ENCODE measurements at places on chromosomes 5 and 9.

DNA sequence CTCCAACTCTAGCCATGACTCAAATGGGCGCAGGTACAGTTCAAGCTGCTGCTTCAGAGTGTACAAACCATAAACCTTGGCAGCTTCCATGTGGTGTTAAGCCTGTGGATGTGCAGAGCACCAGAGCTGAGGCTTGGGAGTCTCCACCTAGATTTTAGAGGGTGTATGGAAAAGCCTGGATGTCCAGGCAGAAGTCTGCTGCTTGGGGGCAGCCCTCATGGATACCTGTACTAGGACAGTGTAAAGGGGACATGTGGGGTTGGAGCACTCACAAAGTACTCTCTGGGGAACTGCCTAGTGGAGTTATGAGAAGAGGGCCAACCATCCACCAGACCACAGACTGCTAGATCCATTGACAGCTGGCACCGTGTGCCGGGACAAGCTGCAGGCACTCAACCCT lies 273.5 kb upstream of the ST8SIA4 start:
- DNase-seq: no peak

- no peak for DNase-seq
Observed at GRCh38 chr5:136605638-136606037, 240.3 kb upstream of the TRPC7 start.

- DNase-seq: no peak
Observed at GRCh38 chr5:17482790-17483189, 15.2 kb upstream of the TAF11L2 start.

DNA sequence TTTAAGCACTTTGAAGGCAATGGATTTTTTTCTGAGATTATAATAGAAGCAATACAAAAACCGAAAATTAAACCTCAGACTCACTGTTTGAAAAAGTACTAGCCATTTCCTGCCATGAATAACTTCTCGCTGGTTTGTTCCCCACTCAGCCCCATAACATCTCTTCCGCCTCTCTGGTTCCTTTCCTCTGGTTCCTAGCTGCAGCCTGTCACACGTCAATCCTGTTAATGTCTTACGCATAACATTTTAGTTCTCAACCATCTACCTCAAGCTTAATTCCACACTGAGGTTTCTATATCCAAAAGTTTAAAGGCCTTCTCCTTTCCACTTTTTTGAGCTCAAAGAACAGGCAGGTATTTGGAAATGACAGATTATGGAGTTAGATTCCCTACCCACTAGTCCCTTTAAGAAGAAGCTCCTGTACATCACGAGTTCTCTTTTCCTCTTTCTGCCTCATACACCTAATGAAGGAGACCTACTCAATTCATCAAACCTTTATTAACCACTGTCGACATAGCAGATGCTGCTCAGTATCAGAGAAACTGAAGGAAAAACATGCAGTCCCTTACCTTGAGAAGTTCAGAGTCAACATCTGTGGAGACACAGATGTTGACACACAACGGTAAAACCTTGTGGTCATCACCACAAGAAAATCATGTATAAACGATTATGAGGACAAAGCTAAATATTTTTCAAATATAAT lies 243.0 kb upstream of the PTGER4 start:
- no peak for DNase-seq

DNA sequence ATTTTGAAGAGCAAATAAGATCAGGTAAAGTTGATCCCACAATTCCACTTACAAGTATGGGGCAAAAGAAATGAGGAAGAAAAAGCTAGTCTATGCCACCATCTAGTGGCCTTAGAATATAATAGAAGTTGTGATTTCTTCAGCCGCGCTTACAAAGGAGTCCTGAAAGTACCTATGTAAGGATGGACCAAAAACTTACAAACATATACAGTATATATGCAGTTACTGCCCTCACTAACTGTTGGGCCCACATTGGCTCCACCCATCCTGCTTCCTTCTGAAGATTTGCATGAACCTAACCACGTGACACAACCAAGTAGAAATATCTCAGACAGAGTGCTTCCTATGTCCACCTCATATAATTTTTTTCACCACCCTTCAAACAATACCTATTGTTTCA lies 11.7 kb upstream of the OR13D1 start:
- peak; percentile 59 for DNase-seq

DNA sequence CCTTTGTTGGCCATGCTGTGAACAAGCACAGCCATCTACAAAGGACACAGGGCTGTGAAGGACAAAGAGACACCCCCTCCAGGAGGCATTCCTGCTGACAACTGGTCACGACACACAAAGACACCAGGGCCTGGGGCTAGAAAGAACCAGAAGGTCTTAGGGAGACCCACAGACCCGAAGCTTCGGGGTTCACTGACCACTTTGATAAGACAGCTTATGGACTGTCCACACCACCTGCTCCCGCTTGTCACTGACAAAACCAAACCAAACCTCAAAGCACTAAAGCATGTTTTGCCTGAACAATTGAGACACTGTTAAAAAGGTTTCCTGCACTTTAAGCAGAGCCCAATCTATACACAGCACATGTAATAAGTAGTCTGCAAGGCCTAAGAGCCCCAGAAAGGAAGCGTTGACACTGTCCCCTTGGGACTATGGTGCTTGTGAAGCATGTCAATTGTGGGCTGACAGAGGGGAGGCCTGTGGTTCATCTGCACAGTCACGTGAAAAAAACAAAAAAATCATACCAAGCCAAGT lies 185.0 kb downstream of the GAPVD1 start:
- DNase-seq: no peak

DNA sequence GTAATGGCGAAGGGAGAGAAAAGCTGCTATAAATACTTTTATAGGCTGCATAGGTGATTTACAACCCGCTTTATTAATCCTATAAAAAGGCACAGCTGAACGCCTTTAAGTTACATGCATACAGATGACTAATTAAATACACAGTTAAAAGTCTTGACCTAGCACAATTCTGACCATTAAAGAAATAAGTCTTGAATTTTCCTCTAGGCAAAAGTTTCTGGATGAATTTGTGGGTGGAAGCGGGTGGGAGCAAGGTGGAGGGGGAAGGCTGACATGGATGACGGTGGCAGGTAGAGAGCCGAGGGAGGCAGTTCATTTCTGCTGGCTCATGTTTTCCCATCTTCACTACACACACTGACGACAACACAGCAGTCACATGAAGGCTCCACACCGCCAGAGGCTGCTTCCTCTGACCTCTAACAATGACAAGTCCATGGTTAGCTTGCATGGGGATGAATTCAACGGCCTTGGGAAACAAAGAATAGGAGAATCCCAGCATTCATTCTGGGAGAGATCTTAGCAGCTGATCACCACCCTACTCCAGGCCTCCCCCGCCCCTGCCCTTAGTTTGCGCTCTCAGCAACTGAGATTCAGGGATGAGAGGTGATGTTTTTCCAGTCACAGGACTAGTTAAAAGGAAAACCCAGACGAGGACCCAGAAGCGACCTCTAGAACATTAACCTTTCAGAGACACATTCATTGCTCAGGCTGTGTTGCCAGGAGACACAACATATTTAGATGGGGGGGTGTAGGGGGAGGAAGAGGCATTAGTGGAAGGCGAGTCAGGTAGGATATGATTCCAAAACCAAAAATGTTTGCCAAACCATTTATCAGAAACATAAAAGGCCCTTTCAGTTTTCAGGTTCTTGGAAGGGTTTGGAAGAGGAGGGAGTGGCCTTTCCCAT lies 329.3 kb downstream of the PIK3R1 start:
- peak; percentile 89 for DNase-seq

GRCh38 chr5:150138551-150139265 lies 16.9 kb downstream of the PDGFRB start:
- DNase-seq: peak; percentile 65

- DNase-seq: no peak
Observed at GRCh38 chr9:132973713-132974112, 4.8 kb upstream of the GFI1B start.

DNA sequence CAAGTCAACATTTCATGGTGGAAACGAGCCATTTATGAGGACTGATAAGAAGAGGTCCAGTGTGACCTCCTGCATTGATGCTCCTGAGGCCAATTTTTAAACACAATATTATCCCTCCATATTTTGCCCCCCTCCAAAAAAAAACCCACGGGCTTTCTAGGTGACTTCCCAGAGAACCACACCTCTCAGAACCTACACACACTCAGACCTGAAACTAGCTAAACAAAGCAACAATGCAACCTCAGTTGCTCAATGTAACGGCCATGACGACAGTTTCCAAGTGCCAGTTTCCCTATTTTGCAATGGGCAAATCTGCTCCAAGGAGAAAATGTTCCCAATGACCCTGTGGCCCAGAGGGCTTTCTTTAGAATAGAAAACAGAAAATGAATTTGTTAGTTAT lies 3.5 kb downstream of the NRG2 start:
- peak; percentile 67 for DNase-seq

- DNase-seq: no peak
Observed at GRCh38 chr5:158256096-158256495, 397.2 kb upstream of the CLINT1 start.

GRCh38 chr5:55535199-55535905 lies 588 bp upstream of the PLPP1 start:
- no peak for DNase-seq

GRCh38 chr5:127439644-127440043 lies 77.8 kb upstream of the PRRC1 start:
- DNase-seq: no peak

DNA sequence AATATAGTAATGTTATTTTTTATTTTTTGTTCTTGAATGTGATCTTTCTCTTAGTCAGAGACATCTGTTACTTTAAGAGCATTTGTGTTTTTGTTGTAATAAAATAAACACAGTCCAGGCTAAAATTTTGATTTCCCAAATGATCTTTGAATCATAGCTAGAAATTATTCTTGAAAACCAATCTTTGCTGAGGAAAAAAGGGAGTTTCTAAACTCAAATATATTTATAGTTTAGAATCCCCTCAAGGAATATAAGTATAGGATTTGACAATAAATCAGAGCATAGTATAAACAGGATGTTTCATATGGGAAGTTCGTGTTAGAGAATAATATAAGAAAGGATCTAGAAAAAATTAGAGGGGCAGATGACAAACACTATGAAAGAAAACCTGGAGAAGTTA lies 118.8 kb upstream of the ADAMTS19 start:
- DNase-seq: no peak

GRCh38 chr5:147830035-147830434 lies 1.4 kb downstream of the SPINK1 start:
- no peak for DNase-seq

GRCh38 chr9:114086607-114087006 lies 8.5 kb upstream of the AMBP start:
- DNase-seq: no peak

DNA sequence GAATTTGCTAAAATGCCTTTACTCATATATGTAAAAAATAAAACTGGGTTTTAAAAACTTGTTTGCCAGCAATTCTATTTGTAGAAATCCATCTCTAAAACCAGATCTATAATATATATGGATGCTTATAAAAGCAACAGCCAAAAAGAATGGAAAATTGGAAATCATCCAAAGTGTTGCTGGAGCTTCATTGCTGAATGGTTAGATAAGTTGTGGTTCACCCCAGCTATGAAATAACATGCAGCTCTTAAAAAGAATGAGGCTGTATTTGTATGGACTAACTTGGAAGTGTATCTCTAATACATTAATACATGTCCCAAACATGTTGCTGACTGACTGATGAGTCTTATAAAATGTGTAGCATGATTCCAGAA lies 76.2 kb downstream of the STK10 start:
- no peak for DNase-seq

DNA sequence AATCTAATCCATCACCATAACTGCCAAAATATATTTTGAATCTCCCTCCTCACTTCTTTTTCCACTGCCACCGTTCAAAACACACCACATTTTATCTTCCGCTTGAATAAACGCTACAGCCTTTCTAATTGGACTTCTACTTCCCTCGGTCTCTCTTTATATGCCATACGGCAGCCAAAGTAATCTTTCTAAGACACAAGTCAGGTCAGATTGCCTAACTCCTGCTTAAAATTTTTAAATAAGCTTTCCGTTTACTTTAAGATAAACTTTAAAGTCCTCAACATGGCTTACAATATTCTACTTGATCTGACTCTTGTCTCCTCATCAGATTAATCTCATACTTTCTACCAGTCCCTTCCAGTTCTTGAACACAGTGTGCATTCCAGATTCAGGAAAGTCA lies 9.7 kb downstream of the AFF4 start:
- DNase-seq: no peak

DNA sequence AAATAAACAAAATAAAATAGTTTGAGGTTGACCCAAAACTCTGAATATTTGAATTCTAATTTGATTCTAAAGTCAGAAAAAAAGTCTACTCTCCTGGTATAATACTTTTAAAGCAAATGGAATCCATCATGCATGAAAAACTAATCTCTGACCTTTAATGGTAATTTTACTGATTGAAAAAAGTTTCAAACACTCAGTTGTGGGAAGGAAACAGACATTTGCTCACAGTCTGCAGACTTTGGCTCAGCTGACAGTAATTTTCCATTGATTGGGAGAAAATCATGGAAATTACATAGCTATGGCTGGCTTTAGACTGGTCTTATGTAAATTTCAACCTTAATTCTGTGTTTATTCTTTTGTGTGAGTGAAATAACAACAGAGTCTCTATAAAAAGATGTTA lies 574.3 kb downstream of the PDE4D start:
- peak; percentile 28 for DNase-seq

GRCh38 chr5:64954518-64954917 lies 185.8 kb downstream of the CWC27 start:
- no peak for DNase-seq

DNA sequence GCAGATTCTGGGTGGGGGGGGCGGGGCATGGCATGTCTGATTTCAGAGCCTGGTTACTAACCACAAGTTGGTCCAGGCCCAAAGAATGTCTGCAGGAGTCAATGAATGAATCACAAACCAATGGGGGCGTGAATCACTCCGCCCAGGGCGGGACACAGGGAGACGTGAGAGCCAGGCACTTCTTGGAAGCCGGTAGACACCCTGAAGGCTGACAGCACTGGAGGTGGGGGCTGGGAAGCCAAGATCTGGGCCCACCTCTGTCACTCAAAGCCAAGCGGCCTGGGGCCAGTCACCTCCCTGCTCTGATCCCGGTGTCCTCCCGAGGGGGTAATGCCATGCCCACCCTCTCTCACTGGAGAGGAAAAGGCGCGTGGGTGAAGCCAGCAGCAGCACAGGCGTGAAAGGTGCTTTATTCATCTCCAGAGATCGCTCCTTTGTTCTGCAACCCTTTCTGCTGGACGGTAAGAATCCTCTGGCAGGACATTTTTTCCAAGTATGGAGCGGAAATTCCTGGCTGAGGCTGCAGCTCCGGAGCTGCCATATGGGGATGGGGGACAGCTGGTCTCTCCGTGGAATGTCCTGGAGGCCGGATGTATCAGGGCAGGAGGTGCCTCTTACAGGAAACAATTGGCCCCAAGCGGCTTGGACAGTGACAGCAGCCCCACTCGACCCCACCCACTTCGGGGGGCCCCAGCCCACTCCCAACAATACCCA lies 85.0 kb downstream of the STK10 start:
- DNase-seq: peak; percentile 95

GRCh38 chr5:109327570-109327969 lies 82.2 kb downstream of the PJA2 start:
- DNase-seq: peak; percentile 34
